ENCODE measurements at places on chromosomes 4 and X. TPM values are rescaled to one million over a fixed set of nuclear protein-coding genes. Genes with fewer than 3 reads are reported as not detected.

GRCh38 chrX:81195259-81195658 lies 6.5 kb downstream of the HMGN5 start:
- H3K36me3 ChIP-seq = no peaks in the 10 kb centered on the region
- no peak for DNase-seq
- H3K27ac ChIP-seq = no peak overlapping the region
- no peaks in the 10 kb centered on the region for H3K27me3 ChIP-seq

DNA sequence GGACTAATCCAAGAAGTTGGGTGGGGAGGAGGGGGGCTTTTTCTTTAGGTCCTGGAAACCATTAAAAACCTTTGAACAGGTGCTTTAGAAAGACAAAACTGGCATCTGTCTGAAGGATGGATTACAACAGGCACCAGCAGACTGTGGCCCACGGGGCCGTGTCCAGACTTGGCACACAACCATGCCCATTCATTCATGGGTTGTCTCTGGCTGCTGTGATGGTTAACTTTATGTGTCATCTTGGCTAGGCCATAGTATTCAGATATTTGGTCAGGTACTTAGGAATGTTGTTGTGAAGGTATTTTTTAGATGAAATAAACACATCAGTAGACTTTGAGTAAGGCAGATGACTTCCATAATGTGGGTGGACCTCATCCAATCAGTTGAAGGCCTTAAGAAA lies 45.5 kb downstream of the TBL1X start:
- no peak for DNase-seq
- H3K27ac ChIP-seq = no peak overlapping the region
- H3K27me3 ChIP-seq = no peaks in the 10 kb centered on the region

- DNase-seq = no peak
- no peaks in the 10 kb centered on the region for H3K27me3 ChIP-seq
- no peak overlapping the region for H3K4me3 ChIP-seq
- H3K36me3 ChIP-seq = no peaks in the 10 kb centered on the region
- H3K4me1 ChIP-seq = peaks cover 31% of the 10 kb centered on the region
- H3K27ac ChIP-seq = no peak overlapping the region
These were observed 10.6 kb downstream of the HGFAC start for GRCh38 chr4:3452376-3452775.

- no peaks in the 10 kb centered on the region for H3K36me3 ChIP-seq
- H3K27ac ChIP-seq = no peak overlapping the region
- DNase-seq = no peak
- peaks cover 5% of the 10 kb centered on the region for H3K4me1 ChIP-seq
- H3K27me3 ChIP-seq = no peaks in the 10 kb centered on the region
- no peak overlapping the region for H3K4me3 ChIP-seq
These were observed 1.5 kb upstream of the PARM1 start for GRCh38 chr4:74931376-74931775.

DNA sequence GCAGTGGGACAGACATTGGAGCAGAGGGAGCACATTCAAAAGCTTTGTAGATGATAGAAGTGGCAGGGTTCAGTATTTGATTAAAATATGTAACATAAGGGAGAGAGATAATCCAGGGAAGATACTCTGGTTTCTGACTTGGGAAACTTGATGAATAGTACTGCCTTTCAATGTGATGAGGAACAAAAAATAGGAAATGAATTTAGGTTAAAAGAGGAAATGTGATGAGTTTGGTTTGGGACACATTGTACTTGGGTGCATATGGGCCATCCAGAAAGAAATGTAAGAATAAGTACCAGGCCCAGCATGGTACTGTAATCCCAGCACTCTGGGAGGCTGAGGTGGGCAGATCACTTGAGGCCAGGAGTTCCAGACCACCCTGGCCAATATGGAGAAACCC lies 20.9 kb upstream of the NDNF start:
- H3K27ac ChIP-seq = no peak overlapping the region
- no peak for DNase-seq
- no peaks in the 10 kb centered on the region for H3K27me3 ChIP-seq
- no peaks in the 10 kb centered on the region for H3K36me3 ChIP-seq
- no peak overlapping the region for H3K4me3 ChIP-seq

CRLF2 gene
- total RNA-seq = not detected

MAGEE2 gene
- not detected for total RNA-seq

TEX13C gene
- not detected for total RNA-seq

Data from vagina (tissue), 2 donors.